ENCODE measurements at places on chromosomes 12 and 14. TPM values are rescaled to one million over a fixed set of nuclear protein-coding genes. Genes with fewer than 3 reads are reported as not detected.

- no peak for DNase-seq
These were observed 47.9 kb upstream of the DBX2 start for GRCh38 chr12:45098766-45099165.

DNA sequence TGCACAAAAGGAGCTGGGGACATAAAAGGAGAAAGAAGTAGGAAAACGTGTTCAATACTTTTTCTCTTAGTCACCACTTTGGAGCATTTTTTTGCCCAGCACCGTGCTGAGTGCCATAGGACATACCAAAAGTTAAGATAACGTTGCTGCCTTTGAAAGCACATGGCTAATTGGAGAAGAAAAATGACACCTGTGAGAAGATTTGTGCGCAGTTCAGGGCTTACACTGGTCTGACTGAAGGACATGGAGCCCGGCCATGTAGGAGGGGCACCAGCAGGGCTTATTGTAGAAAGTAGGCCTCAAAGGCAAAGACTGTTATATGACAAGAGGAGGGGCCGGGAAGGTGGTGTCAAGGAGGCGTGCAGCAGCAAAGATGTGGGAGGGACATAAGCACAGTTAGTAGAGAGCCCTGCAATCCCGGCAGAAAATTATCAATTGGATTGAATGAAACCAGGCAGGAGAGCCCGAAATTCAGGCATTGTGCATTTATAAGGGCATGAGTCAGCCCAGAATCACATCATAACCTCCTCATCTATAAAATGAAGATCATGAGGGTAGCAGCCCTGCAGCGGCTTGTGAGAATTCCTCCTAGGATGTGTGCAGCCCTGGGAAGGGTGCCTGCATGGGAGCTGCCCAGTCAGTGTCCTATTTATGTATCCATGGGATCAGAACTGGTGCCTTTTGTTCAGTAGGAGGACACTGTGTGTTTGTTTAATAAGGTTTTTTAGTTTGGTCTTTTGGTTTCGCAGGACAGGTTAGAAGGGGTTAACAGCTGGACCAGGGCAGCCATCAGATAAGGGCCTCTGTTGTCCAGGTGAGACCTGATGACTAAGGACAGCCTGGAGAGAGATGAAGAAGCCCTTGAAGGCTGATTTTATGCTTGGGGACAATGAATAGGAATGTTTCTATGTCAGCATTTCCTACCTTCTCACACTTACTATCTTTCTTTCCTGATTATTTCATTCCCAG lies 122.4 kb downstream of the GPR135 start:
- DNase-seq = no peak

DNA sequence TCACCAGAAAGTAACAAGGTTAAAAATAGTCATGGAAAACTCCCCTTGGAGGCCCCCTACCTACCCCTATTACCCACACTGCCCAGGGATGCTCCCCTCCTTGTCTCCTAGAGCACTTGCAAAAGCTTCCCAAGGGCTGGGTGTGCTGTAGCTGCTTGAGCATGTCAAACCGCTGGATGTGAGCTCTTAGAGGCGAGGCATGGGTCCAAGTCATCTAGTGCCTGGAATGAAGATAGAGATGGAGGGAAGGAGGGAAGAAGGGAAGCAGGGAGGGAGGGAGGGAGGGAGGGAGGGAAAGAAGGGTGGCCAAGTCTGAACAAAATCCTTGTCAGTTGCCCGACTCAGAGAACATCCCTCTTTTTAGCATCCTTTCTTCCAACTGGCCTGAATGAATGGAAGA lies 43.1 kb downstream of the LTBP2 start:
- no peak for DNase-seq

DNA sequence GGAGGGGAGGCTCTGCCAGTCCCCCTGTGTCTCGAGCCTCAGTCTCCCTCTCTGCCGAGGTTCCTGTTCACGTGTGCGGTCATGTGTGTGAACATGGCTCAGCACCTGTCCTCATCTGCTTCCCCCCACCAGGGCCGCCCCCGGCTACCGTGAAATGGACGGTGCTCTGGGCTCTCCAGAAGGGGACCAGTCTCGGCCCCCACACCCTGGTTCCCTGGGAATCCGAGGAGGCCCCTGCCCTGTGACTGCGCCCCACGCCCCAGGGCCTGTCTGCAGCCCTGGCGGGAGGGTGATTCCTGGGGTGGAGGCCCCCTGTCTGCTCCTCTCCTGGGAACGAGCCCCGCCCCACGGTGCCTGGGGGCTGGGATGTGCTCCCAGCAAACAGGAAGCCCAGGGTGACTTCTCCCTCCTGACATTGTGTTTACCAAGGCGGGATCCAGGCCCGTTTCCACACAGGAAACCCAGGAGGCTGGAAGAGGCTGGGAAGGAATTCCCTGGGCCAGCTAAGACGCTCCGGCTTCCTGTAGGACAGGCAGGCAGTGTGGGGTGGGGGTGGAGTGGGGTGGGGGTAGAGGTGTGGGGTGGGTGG lies 46.6 kb downstream of the KIF26A start:
- DNase-seq = no peak

GRCh38 chr14:83355609-83356008 lies 1822.0 kb upstream of the SEL1L start:
- DNase-seq = no peak

DNA sequence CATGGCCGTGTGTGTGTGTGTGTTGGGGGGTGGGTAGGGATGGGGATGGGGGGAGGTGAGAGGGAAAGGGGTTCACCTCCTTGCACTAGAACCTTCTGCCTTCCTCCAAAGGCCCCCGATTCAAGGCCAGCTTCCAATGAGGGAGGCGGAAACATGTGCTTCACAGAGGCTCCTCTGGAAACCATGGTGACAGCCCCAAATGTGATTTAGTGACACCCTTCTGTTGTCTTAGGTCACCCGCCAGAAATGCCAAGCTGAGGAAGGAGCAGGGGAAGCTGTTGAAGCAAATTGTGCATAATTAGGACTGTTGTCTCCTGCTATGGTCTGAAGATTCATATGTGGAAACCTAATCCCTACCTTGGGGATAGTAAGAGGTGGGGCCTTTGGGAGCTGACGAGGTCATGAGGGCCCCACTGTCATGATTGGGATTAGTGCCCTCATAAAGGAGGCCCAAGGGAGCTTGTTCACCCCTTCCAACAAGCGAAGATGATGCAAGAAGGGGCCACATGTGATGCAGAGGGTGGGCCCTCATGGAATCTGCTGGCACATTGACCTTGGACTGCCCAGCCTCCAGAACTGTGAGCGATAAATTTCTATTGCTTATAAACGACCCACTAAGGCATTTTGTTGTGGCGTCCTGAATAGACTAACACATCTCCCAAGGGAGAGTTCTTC lies 95.2 kb downstream of the AACS start:
- DNase-seq = no peak

- DNase-seq = peak; percentile 46
These were observed 132.9 kb upstream of the DAAM1 start for GRCh38 chr14:59055439-59056045.

DNA sequence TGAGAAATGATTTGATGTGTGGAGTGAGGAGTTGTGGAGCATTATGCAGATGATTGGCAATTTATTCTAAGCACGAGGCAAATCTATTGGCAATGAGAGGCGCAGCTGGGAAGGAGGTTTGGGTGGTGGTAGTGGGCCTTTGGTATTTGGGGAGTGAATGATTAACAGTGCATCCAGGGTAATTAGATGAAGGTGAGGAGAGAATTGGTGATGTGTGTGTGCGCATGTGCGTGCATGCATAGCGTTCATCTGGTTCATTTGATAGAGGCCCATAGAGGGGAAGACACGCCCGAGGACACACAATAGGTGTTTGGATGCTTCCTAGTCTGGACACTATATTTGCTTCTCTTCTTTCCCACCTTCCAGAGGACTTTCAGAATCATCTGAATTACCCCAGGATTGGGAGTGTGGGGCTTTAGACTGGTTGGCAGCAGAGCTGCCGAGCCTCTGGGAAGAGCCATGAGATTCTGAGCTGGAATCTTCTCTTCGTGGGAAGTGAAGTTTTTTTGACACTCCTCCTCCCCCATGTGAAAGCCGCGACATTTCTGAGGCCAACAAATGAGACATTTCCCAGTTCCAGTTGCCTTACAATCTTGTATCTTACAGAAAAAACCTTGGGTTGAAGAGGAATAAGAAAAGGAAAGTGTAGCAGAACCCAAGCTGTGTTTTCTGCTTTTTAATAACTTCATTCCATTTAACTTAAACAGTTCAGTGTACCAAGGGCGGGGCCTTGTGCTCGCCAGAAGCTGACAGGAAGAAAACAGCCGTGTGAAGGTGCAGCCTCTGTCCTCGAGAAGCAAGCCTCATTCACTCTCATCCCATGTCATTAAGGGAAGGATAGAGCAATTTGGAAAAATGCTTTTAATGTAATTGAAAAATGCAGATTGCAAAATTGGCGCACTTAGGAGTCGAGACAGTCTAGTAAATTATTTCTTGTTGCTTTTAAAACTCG lies 65.2 kb downstream of the SLC25A47 start:
- no peak for DNase-seq

DNA sequence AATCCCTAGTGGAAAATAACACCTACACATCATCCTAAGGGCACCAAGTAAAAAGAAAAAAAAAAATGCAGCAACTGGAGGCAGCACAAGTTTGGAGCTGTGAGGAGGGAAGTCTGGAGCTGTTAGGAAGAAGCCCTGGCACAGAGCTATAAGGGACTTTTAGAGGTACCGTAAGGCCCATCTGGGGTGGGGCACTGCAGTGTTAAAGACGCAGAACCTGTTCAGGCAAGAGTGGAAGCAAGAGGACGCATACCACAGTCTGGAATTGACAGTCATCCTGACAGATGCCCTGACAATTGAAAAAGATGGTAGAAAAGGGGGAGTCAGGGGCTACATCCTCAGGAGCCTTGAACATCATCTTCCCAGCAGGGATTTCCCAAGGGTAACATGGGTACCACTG lies 195.9 kb upstream of the PLEKHG7 start:
- no peak for DNase-seq

DNA sequence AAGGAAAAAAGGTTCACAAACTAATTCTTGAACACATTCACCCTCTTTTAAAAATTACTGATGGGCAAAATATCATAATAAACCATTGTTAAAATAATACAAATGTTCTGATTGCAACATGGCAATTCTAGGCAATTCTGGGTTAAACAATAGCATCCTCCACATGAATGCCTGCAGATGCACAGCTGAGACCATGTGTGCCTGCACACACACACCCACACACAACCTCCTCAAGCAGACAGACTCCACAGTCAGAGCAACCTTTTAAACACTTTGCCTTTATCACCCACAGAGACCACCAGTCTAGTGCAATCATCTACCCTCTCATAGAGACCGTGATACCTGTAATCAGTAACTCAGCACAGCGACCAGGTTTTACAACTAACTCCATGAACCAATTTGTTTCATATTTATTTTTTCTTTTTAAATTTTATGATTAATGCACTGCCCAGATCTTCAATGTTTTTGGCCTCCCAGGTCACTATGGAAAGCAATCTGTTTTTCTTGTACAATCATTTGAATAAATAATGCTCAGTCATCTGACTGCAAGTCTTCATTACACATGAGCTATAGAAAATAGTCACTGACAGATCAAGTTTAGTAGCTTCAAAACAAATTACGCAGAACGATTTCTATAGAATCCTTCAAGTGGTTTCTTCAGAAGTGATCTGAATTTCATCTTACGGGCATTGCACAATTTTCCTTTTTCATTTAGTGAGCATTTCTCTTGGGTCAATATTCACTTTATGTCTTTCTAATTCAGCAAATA lies 105.8 kb downstream of the PRKD1 start:
- DNase-seq = no peak

CD4 gene
- 0.92 TPM for total RNA-seq

All from LHCN-M2 (cell line).